ENCODE measurements at places on chromosomes 3 and 15.
A peak's percentile ranks its signal among the peaks of the same experiment; 100 is the strongest.

DNA sequence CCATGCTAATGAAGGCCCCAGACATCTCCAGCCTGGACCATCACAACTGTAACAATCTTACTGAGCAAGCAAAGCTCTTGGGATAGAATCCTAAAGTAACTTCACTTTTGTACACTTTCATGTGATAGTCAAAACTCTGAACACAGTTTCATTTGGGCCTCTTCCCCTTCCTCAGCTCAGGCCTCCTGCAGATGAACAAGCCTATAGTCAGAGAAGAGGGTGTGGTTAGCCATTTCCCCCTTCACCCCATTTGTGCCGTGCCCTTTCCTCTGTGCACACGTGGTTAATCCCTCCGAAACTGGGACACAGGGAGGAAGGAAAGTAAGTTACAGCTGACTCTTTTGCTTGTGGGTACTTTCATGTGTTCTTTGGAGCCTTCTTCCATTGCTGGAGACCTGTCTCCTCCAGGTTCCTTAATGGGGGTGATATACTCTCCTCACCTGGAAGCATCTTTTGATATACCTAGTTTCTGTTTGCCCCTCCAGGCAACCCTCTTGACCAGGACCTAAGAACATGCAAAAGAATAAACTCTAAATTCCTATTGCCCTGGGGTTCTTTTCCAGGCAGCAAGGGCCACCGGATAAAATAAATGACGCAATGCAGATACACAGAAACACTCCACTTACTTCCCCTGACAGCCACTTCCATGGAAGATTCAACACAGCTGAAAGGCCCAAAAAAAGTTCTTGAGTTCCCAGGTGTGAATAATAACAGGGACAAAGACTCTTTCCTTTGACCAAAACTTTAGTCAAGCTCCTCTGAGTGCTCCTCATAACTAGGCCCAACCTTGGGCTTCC, 29.6 kb upstream of the CSTA start:
- DNase-seq = no peak

GRCh38 chr3:41715376-41715775, 246.5 kb downstream of the ULK4 start:
- no peak for DNase-seq

GRCh38 chr3:40191850-40192448, 117.6 kb upstream of the EIF1B start:
- peak; percentile 70 for DNase-seq

DNA sequence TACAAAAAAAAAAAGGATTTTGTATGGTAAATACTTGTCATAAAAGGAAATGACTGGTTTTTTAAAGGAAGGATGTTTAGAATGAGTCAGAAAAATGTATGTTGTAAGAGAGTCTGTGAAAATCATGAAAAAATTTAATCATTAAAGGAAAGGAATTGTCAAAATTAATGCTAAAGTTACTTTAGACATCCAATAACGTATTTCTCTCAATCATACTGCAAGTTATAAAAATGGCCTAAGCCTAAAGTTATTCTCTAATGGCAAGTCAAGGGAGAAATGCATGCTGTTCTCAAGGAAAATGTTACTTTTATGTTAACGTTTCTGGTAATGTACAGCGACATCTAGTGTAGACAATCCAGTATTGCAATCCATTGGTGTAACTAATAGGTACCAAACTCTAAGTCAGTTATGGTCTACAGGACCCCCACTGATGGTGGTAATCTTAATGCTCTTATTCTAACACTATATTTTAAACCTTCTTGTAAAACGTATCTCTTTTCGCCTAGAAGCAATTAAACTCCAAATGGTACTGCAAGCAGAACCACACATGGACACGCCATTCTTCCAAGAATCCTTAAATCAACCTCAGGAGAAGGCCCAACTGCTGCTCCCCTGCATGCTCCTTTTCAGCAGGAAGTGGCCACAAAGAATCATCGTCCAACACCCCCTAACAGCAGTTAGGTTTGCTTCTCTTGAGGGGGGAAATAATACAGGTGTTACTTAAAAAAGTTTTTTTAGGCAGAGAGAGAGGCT, 35.2 kb downstream of the NCEH1 start:
- DNase-seq = peak; percentile 83

- no peak for DNase-seq
These were observed 80.4 kb downstream of the MYO5A start for GRCh38 chr15:52448011-52448890.

DNA sequence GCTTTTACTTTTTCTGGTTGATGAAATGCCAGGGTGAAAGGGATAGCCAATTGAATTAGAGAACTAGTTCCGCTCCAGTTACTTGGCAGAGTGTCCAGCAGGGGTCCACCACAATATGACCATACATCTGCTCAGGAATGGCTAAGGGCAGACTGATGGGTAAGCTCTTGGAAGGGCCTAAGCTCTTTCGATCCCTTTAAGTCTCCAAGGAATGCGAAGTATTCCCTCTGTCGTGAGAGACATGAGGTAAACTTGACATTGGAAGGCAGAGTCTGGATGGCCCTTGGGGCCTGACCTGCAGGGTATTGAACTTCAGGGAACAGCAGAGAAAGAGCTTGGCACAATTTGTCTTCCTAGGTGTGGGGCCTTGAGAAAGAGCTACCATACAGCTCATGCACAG, 805.8 kb downstream of the PLOD2 start:
- DNase-seq = no peak

GRCh38 chr15:36659917-36660316, 80.5 kb downstream of the CDIN1 start:
- DNase-seq = no peak

DNA sequence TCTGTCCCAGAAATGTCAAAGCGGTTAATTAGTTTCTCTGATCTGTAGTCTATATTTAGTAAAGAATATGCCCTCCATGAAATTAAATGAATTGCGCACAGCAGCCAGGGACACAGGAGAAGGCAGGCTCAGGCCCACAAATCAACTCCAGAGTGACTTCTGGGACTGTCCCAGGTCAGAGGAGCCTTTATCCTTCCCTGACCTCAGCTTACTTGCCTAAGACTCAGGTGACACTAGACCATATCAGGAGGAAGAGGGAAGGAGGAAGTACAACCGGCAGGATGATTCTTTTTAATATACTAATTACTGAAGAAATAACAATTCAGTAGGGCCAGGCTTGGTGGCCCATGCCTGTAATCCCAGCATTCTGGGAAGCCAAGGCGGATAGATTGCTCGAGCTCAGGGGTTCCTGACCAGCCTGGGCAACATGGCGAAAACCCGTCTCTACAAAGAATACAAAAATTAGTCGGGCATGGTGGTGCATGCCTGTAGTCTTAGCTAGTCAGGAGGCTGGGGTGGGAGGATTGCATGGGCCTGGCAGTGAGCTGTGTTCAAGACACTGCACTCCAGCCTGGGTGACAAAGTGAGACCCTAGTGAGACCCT, 1.8 kb upstream of the GPR15 start:
- no peak for DNase-seq

DNA sequence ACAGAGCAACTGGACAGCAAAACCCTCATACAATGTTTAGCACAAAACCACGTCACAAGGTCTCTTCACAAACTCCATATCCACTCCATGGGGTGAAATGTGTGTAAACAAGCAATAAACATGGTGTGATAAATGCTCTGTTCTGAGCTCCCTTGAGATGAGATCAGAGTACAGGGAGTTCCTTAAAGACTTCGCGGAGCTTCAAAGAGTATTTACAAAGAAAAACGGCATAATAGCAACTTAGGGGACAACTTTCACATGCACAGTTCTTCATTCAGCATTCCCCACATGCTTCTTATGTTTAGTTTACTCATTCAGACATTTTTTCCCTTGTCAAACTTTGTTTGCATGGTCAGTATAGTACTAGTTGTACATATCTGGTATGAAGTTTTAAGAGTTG, 52.5 kb upstream of the SUCLG2 start:
- no peak for DNase-seq

DNA sequence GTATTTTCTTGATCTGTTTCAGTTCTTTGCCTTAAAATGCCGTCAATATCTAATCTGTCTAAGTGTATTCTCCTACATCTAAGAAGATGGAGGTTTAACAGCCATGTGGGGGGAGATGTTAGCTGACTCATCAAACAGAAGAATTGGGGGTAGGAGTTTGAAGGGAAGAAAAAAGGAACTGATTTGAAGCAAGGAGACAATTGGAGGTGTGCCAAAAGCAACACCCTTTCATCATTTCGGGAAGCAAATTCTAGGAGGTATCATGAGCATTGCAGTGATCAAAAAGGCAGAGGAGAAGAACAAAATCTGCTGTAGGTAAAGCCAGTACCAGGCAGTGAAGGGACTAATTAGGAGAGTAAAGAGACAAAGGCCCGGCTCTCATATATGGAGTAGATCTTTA, 337.3 kb upstream of the TBC1D5 start:
- no peak for DNase-seq

GRCh38 chr15:94602754-94603470, 371.6 kb downstream of the MCTP2 start:
- no peak for DNase-seq

- no peak for DNase-seq
These were observed 100.8 kb upstream of the AZI2 start for GRCh38 chr3:28449398-28449797.

DNA sequence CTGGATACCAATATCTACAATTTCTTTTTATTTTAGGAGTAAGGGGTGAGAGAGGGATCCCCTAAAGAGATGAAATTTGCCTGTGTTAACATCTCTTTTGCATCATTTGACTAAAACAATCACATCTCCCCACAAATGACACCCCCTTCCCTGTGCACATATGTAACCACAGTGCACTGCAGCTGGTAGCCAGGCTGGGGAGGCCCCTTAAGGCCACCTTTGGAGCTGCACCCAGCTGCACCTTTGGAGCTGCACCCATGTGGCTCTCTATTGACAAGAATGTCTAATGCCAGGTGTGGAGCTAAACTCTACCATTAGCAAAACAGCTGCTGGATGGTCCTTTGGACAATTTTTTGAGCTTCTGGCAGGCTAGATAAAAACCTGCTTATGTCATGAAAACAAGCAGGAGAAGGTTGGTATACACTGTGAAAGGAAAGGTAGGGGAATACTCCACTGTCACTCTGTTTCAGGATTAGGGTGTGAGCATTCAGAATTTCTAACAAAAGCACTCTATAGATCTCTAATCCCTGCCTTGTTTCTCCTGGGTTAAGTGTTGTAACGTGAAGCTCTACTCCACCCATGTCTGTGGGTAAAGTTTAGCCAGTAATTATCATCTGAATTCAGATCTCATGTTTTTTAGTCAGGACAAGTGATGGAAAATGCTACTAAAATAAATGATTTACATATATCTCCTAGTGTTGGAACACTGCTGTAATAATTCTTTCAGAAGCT, 52.1 kb downstream of the TFG start:
- no peak for DNase-seq

- DNase-seq = no peak
These were observed 1.1 kb downstream of the RPS17 start for GRCh38 chr15:82538961-82539690.

GRCh38 chr3:131847966-131848510, 186.8 kb downstream of the CPNE4 start:
- DNase-seq = no peak

DNA sequence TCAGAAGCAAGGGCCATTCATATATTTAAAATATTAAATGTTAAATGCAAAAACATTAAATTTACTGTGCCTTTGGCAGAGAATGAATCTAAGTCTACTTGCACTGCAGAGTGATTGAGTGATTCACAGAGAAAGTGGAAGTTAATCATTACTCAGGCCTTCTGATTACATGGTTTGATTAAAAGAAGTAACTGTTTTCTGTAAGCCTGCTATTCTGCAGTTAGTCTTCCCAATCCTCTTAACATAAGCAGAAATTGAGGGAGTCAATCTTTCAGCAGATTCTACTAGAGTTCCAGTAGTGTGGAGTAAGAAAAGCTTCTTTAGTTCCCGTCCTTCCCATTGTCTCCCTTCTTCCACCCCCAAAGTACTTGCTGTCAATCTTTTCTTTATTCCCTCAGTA, 1.5 kb downstream of the NLGN1 start:
- no peak for DNase-seq

DNA sequence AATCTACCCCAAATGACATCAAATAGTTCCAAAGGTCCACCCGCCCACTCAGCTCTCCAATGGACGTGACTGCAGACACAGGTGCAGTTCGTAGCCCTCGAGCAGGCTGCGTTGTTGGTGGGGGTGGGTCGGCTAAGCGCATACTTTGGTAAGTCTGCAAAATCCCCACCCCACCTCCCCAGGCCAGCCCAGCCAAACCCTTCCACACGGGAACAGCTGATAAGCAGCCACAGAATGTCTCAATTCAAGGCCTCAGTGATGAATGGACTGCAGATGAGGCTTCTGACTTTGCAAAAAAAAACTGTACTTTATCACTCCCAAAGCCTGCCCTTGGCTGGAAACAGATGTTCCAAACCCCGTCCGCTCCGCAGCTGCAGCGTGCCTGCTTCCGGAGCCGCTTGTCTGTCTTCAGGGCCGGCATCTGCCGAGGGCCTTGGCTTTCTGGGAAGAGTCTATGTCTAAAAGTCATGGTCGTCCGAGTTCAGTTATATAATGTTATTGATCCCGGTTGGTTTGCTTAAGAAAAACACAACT, 38.2 kb downstream of the PCSK6 start:
- DNase-seq = peak; percentile 96

GRCh38 chr3:56917361-56918110, 115.8 kb upstream of the ARHGEF3 start:
- DNase-seq = no peak

GRCh38 chr3:153462545-153462944, 300.5 kb downstream of the RAP2B start:
- DNase-seq = no peak

DNA sequence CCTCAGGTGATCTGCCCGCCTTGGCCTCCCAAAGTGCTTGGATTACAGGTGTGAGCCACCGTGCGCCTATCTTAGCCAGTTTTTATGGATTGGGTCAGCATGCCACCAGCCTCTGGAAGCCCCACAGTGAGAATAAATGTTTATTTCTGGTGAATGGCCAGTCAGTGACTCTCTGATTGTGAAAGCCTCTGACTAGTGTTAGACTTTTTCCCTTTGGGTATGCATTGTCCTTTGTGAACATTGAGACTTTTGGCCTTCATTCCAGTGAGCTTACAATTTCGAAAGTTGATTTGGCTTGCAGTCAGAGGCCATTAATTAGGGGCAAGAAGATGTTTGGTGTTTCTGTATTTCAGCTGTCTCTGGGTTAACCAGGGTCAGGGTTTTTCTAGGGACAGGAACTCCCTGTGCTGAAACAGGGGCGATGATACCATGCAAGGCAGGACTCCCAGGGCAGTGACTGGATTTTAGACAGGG, 274.5 kb upstream of the C2CD4B start:
- no peak for DNase-seq

DNA sequence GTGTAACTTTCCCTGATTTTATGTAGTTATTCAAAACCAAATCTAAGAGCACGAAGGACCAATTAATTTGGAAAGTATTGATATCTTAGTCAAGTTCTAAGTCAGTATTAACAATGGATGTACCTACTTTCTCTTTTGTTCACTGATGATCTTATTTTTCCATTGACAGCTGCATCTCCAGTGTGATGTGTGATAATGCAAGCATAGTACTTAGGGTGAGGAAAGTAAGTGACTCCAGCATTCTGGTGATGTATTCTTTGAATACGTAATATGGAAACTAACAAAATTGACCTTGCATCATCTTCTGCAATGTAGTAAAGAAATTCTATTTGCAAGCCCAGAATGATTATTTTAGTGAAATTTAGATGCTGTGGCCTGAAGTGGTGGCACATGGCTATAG, 22.4 kb downstream of the FBXW12 start:
- DNase-seq = no peak

GRCh38 chr3:41808152-41808551, 153.8 kb downstream of the ULK4 start:
- no peak for DNase-seq

GRCh38 chr3:188349351-188349901, 195.5 kb downstream of the LPP start:
- no peak for DNase-seq

Measured in hematopoietic multipotent progenitor cell treated with erythropoietin and hydrocortisone succinate and interleukin-3 and kit ligand, for 15 days (in vitro differentiated cells).